Activated CD8-positive, alpha-beta memory T cell treated with anti-CD3 and anti-CD28 coated beads, Interleukin-2, amount 50 U/mL, for 4 hours (primary cell): ENCODE measurements at places on chromosomes 4 and X.

DNA sequence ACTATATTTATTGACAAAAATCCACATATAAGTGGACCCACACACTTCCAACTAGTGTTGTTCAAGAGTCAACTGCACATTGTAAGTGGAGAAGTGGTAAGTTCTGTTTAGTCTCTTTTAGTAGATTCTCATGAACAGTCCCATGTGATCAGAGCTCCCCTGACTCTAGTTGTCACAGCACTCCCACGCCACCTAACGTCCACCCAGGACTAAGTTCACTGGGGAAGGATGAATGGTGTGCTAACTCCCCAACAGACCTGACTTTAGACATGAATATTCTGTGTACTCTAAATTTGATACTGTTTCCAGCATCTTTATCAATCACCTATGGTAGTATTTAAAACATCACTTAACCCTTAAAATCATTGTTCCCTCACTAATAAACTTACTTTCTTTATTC lies 59.8 kb downstream of the PACRGL start:
- DNase-seq = no peak

- DNase-seq = no peak
Observed at GRCh38 chr4:98641906-98642668, 16.3 kb downstream of the TSPAN5 start.

GRCh38 chr4:115866364-115866896 lies 753.0 kb upstream of the NDST4 start:
- DNase-seq = no peak

DNA sequence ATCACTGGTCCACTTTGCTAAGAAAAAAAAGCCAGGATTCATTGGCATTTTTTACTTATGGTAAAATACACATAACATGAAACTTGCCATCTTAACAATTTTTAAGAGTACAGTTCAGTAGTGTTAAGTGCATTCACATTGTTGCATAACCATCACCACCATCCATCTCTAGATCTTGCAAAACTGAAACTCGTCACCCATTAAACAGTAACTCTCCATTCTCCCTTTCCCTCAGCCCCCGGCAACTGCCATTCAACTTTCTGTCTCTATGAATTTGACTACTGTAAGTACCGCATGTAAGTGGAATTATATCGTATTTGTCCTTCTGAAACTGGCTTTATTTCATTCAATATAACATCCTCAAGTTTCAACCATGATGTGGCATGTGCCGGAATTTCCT lies 56.3 kb upstream of the LNX1 start:
- DNase-seq = no peak

- no peak for DNase-seq
Observed at GRCh38 chr4:180434131-180434895, 1808.9 kb upstream of the TENM3 start.

- DNase-seq = no peak
Observed at GRCh38 chrX:115229337-115230003, 4.4 kb downstream of the LRCH2 start.

DNA sequence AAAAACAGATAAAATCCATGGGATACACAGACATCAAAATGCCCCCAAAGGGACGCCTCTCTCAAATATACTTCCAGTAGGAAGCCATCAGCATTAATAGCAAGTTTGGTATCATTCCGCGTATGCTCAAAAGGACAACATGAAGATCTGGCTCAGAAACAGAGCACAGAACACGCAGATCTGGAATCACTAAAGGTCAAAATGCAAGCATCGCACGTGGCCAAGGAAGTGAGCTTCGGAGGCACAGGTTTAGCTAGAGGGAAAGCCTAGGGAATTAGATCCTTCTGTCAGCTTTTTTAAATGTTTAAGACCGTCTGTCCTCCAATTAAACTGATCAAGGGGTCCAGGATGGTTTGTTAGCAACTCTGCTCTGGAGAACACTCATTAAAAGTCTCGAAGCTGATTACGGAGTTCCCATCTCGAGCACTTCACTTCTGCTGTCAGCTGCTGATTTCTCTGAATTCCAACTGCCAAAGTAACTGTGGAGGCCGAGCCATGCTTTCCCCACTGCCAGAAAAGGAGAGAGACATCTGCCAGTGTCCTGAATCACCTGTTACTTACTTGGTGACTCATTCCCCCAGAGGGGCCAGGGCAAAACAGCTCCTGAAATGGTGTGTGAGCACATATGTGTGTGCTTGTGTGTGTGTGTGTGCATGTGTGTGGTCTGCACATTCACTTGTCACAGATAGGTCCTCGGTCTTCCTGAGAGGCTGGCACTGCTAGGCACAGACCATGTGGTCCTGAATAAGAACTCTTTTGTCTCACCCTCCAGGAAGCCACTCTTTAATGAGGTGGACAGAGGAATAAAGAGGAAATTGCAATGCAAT lies 177.7 kb upstream of the PPARGC1A start:
- DNase-seq = no peak

- DNase-seq = no peak
Observed at GRCh38 chr4:92488496-92488895, 184.7 kb downstream of the GRID2 start.

GRCh38 chrX:14590216-14590615 lies 60.9 kb downstream of the GLRA2 start:
- DNase-seq = no peak

GRCh38 chr4:113815826-113816225 lies 54.3 kb upstream of the CAMK2D start:
- no peak for DNase-seq

DNA sequence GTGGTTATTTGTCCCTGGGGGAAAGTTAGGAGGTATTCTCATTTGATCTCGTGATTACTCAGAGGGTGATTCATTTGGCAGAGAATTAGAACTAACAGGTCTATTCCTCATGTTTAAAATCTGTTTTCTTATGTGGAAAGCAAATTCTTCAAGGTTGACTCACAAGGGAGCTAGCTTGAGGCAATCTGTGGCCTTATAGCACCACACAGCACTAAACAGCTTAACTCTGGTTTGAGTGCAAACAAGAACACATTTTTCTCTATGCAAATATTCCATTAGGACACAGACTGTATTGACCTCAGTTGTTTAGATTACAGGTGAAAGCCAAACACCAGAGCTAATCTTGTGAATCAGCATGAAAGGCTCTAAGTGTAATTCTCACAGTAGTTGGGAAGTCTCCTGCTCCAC lies 694.4 kb upstream of the POU3F4 start:
- DNase-seq = no peak

- DNase-seq = no peak
Observed at GRCh38 chrX:135518161-135518560, 2.3 kb upstream of the INTS6L start.

GRCh38 chr4:38482696-38483095 lies 181.3 kb upstream of the KLF3 start:
- no peak for DNase-seq

DNA sequence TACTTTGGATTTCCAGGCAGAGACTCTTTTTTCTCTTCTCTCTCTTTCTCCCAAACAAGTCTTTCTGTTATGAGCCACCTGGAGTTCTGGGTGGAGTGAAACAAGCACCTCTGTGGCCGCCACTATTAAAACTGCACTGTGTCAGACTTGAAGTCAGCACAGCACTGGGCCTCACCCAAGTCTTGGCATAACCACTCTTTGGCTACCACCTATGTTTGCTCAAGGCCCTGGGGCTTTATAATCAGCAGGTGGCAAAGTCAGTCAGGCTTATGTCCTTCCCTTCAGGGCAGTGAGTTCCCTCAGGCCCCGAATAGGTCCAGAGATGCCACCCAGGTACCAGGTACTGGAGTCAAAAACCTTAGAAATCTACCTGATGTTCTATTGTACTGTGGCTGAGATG lies 52.4 kb downstream of the ITIH6 start:
- DNase-seq = no peak

- no peak for DNase-seq
Observed at GRCh38 chr4:172245516-172245915, 432.3 kb downstream of the GALNTL6 start.

- DNase-seq = no peak
Observed at GRCh38 chrX:28552322-28552721, 34.9 kb upstream of the IL1RAPL1 start.

- DNase-seq = no peak
Observed at GRCh38 chrX:123590842-123591486, 141.9 kb downstream of the THOC2 start.

GRCh38 chr4:108751321-108751720 lies 11.5 kb downstream of the ETNPPL start:
- no peak for DNase-seq

GRCh38 chr4:125994024-125994423 lies 679.3 kb downstream of the FAT4 start:
- DNase-seq = no peak

- no peak for DNase-seq
Observed at GRCh38 chr4:109184491-109184961, 117.9 kb downstream of the COL25A1 start.

- DNase-seq = no peak
Observed at GRCh38 chr4:173485164-173485563, 44.9 kb downstream of the HAND2 start.

DNA sequence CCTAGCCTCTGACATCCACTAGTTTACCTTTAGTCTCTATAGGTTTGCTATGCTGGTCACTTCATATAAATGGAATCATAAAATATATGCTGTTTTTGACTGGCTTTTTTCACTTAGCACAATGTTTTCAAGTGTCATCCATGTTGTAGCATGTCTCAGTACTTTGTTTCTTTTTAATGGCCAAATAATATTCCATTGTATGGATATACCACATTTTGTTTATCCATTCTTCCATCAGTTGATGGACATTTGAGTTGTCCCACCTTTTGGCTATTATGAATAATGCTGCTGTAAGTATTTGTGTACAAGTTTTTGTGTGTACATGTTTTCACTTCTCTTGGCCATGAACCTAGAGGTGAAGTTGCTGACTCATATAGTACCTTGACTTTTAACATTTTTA lies 75.7 kb downstream of the ZFX start:
- DNase-seq = no peak

- no peak for DNase-seq
Observed at GRCh38 chr4:102723511-102723910, 37.3 kb downstream of the MANBA start.

- no peak for DNase-seq
Observed at GRCh38 chr4:83503974-83504373, 19.1 kb upstream of the ABRAXAS1 start.
